H1 (cell line): ENCODE measurements at places on chromosomes 3 and 15.

- DNase-seq, result no peak
Measured at GRCh38 chr3:49428752-49429080, 408 bp downstream of the NICN1 start.

DNA sequence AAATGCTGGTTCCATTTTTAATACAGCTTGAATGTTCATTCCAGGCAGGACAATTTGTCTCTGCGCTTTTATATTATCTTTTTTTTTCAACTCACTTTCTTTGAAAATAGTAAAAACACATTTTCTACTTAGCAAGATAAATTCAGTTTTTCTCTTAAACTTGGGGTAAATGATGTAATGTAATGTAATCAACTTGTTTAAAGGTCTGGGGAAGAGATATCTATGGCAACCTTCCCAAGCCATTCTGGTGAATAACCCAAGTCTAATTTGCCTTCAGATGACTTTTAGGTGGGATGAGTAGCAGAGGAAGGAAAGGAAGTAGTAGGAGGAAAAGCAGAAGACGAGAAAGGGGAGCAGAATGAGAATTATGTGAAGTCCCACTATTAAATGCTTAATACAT lies 335.1 kb downstream of the SV2B start:
- no peak for DNase-seq

- no peak for DNase-seq
Measured at GRCh38 chr15:66072616-66073361, 180.8 kb downstream of the MEGF11 start.

- DNase-seq, result no peak
Measured at GRCh38 chr3:153130312-153130977, 31.6 kb upstream of the RAP2B start.

DNA sequence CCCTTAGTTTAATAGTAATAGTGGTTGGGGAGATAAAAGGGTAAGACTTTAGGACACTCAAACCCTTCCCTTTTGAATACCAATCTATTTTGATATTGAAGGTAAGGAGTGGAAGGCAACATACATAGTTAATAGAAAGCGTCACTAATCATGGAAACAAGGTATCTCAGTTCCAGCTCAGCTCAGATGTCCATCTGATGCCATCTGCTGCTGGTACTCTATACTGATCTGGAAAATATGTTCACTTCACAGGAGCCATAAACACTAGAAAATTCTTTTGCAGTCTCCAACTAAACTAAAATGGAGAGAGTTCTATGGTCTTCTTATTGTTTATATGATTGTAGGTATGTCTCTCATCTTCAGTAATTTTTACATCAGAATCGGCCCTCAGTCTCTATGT lies 1777.1 kb downstream of the OTOL1 start:
- no peak for DNase-seq

DNA sequence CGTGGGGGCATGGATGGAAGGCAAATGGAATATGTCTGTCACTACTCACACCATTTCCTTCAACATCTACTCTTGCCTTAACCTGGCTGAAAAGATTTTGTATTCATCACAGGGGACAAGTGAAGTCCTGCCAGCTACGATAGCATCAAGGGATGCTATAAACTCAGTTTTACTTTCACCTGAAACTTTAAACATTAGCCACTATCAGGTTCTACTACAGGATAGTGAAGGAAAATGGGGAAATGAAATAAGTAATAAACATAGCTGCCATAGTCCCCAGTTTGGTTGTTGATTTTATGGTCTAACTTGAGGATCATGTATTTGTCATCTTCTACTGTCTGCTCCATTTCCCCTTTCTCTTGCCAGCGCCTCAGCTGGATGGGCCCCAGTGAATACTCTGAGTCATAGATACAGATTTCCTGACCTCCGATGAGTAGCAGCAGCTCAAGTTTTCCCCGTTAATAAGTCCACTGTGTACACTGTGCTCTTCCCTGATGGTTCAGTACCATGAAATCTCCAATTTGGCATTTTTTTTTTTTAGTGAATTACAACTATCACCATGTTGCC lies 338.2 kb upstream of the SLCO3A1 start:
- DNase-seq, result no peak
